ENCODE measurements at places on chromosomes 11 and 22.

- DNase-seq: no peak
These were observed 69.7 kb downstream of the TENM4 start for GRCh38 chr11:79371152-79371551.

DNA sequence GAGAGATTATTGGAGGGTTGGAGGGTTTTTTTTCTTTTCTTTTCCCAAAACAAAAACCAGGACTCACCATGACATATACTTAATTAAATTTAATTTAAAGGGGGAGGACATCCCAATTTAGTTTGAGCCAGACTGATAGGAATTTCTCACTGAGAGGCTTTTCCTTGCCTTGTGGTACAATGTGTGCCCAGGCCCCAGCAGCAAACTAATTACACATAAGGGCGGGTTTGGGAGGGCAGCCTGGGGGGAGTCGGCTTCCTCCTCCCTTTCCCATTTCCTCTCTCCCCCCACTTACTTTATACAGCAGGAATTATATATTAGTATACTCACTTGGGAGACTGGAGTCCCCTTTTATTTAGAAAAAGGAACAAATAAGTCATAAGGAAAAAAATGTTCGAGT lies 2.9 kb downstream of the TEAD1 start:
- no peak for DNase-seq

- no peak for DNase-seq
These were observed 62.7 kb downstream of the LDLRAD3 start for GRCh38 chr11:36006556-36006955.

GRCh38 chr11:107563702-107564101 lies 1.8 kb downstream of the ALKBH8 start:
- no peak for DNase-seq

DNA sequence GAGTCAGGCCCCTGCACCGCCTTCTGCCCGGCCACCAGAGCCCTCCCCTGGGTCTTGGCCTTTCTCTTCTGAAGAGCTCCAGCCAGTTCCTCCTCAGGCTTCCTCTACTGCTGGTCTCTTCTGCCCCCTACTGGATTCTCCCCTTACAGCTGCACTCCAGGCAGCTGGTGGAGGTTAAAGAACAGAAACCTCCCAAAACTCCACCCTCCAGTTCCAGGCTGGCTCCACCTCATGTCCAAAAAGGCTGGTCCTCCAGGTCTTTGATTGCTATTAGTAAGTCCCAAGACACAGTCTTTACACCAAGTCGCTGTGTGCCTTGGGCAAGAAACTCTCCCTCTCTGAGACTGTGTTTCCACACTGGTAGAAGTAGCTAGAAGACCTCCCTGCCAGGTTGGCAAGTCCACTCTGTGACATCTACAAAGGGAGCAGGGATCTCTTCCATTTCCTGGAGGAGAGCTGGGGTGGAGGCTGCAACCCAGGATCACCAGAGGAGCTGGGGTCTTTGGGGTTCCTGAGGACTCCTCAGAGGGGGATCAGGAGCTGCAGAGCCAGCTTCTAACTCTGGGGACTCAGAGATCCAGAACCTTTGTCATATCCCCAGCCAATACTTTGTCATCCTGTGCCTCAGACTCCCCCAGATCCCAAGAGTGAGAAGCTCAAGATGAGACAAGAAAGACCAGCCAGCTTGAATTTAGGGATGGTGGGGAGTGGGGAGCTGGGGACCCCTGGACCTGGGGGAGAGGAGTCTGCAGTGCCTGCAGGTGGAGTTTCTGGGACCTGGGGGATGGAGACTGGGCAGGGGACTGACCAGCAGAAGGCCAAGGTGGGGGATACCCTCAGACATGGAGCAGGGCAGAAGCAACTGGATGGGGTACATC lies 3.4 kb upstream of the IGLL5 start:
- no peak for DNase-seq

GRCh38 chr22:40484906-40485669 lies 114.7 kb downstream of the SGSM3 start:
- DNase-seq: no peak

DNA sequence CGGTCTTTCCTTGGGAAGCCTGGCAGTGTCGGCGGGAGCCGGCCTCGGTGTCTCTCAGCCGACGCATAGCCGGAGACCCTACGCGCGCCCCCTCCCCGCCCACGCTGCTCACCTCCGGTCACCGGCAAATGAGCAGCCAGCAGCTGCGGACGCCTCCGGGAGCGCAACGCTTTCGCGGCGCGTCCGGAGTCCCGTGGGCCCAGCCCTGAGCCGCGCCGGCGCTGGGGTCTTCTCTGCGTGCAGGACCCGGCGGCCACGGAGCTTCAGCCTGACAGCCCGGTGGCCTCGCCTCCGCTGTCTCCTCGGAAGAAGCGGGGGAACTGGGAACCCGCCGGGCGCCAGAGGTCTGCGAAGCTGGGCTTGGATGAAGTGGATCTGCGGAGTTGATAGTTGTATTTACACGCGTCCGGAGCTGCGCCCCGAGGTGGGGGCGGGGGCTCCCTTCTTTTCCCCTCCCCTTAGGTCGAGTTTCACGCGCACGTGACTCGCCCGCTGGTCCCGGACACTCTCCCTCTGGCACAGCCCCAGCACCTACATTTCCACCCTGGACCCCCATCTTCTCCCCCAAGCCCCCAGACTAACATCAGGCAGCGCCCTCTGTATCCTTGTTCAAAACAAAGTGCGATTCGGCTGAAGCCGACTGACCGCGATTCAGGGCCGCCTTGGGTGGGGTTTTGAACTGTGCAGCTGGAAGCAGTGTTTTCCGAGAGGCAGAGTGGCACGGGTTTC lies at the start of gene SLC43A1:
Gene SLC43A1 (minus strand): TSS at position 371 of the 729 bp plus-strand sequence. CDS start 1,591 bp downstream, outside the sequence.
- DNase-seq: no peak

- no peak for DNase-seq
These were observed 34.4 kb upstream of the NNMT start for GRCh38 chr11:114261791-114262190.

GRCh38 chr22:45169591-45170466 lies 6.1 kb downstream of the NUP50 start:
- peak; percentile 22 for DNase-seq

- no peak for DNase-seq
These were observed 351.8 kb downstream of the NXPE2 start for GRCh38 chr11:115030166-115030565.

DNA sequence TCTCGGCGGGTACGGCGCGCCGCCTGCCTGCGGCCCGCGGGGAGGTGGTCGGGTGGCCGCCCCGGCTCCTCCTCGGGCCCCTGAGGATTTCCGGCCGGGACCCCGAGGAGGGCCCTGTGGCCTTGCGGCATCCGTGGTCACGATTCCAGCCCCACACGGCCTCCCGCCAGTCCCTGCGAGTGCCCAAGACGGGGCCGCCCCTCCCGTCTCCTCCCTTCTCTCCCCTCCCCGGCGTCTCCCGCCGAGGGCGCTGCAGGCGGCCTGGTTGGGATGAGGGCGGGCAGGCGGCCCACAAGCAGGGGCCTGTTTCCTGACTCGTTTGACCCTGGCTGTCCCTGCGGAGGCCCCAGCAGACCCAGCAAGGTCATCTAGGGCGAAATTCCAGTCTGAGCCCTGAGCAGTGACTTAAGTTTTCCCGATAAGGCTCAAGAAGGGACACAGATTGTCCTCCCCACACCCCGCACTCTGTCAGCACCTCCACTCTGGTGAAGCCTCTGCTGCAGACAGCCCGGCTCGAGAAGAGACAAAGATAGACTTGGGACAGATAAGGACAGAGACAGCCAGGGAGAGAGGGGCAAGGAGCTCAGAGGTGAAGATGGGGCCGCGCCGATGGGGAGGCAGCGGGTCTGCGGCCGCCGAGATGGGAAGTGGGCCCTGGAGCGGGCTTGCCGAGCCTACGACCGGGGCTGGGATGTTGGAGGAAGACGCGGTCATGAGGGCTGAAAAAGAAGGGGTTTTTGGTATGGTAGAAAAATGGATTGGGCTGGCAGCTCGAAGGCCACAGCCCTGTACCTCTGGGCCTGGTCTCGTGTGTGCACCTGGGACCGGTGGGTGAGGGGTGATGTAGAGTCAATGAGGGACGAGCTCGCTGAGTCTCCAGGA lies 95.0 kb downstream of the SWAP70 start:
- DNase-seq: peak; percentile 34

DNA sequence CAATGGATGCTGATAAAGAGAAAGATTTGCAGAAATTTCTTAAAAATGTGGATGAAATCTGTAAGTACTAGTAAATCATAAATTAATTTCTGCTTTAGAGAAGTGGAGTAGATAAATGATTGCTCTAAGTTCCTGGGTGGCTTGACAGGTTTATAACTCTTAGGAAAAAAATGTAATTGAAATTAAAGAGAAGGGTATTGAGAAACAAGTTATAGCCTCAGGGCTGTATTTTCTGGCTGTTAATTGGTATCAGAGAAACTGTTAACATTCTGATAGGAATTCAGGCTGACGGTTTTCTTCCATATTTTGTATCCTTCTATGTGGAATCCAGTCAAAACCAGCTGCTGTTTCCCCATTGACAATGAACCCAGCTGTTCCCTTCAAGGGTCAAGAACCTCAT lies 1.9 kb downstream of the TTC12 start:
- DNase-seq: no peak

GRCh38 chr11:127965939-127966668 lies 621.3 kb downstream of the ETS1 start:
- DNase-seq: no peak

GRCh38 chr22:27154717-27155116 lies 497.3 kb downstream of the MIAT start:
- no peak for DNase-seq

GRCh38 chr11:64095949-64096348 lies 60.2 kb downstream of the FLRT1 start:
- no peak for DNase-seq

- DNase-seq: no peak
These were observed 90.4 kb upstream of the PARVA start for GRCh38 chr11:12287009-12287373.

- DNase-seq: no peak
These were observed 21.5 kb downstream of the GALNT18 start for GRCh38 chr11:11600288-11600687.
